ENCODE measurements at places on chromosomes 5 and 9.

DNA sequence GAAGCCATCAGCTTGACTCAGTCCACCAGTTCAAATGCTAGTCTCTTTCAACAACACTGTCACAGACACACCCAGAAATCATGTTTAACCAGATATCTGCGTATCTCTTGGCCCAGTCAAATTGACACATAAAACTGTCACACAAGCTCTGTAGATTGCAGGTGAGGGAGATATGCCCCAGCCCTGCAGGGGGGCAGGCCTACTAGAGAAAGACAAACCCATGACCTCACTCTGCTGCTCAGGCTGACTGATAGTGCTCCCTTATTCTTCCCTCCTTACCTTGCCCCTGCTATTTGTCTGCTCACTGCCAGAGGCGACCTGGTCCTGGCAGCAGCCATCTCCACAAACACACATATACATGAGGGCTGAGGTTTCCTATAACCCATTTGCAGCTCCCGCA lies 351.3 kb downstream of the DRD1 start:
- DNase-seq = no peak

- DNase-seq = no peak
These were observed 31.5 kb upstream of the SGCD start for GRCh38 chr5:156295431-156295830.

GRCh38 chr9:112970939-112971338 lies 41.1 kb downstream of the ZNF883 start:
- no peak for DNase-seq

- no peak for DNase-seq
These were observed 346.4 kb upstream of the RIOK2 start for GRCh38 chr5:97529354-97529985.

DNA sequence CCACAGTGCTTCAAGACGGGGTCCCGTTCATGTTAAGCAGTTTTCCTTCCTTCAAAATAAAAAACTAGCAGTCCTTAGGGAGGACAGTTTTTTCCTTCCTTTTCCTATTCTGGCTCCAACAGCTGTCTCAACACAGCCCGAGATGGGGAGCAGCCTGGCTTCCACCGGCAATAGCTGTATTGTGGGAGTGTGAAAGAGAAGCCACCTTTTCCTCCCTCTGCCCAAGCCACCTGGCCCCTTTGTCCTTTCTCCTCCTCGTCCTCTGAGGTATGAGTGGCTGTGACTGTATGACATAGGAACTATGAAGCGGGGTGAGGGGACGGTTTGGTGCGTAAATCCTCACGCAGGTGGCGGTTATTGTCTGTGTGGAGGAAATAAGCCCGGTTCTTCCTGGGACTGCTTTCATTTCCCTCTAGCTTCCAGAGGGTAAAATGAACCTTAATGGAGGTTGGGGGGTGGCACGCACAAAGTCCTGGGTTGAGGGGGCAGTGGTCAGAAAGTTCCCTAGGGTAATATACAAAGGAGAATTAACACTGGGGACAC lies 292.0 kb upstream of the DMRT1 start:
- DNase-seq = no peak

GRCh38 chr9:112112519-112112918 lies 62.6 kb downstream of the SUSD1 start:
- DNase-seq = peak; percentile 58

GRCh38 chr5:131818001-131818724 lies 21.3 kb upstream of the FNIP1 start:
- DNase-seq = no peak

GRCh38 chr5:29720954-29721353 lies 1472.5 kb upstream of the CDH6 start:
- no peak for DNase-seq

- DNase-seq = no peak
These were observed 53.9 kb downstream of the ZNF366 start for GRCh38 chr5:72453246-72453775.

DNA sequence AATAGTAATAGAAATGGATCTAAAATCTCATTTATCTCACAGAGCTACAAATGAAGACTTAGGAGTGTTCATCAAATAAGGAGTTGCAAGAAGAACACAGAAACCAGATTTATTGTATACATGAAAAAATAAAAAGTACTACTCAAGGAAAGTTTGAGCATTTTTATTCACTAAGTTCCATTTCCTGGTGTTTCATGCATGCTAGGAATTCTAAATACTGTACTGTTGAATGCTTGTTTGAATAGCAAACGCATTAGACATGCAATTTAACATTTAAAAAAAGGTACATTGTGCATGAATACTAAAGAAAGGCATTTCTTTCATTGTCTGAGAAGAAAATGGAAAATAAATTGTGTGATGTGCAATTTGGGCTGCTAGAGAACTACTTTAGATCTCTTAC lies 52.1 kb downstream of the C6 start:
- DNase-seq = no peak
